ENCODE measurements at places on chromosomes 4 and X. TPM values are rescaled to one million over a fixed set of nuclear protein-coding genes. Genes with fewer than 3 reads are reported as not detected.

Gene VSIG1
- total RNA-seq, result not detected

DNA sequence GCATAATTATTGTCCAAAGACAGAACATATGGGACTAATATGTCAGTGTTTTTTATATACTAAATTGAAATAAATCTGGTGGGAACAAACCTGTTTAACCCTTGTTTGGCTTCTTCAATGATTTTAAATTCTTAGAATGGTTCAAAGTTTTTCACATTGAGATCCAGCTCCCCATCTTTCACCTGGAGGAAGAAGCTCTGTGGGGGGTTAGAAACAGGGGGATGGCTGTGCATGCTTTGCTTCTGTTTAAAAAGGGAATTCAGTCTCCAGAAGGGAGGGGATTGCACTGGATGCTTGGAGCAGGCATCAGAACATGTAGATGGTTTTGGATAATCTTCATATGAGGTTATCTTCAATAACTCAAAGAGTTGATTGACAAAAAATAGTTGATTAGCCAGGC lies 72.1 kb downstream of the GALNT7 start:
- DNase-seq, result no peak

- no peak for DNase-seq
Measured at GRCh38 chrX:106952988-106953387, 32.8 kb downstream of the CLDN2 start.

- no peak for DNase-seq
Measured at GRCh38 chr4:61177367-61177766, 22.8 kb upstream of the ADGRL3 start.

- DNase-seq, result no peak
Measured at GRCh38 chr4:75285837-75286236, 228.4 kb downstream of the RCHY1 start.

DNA sequence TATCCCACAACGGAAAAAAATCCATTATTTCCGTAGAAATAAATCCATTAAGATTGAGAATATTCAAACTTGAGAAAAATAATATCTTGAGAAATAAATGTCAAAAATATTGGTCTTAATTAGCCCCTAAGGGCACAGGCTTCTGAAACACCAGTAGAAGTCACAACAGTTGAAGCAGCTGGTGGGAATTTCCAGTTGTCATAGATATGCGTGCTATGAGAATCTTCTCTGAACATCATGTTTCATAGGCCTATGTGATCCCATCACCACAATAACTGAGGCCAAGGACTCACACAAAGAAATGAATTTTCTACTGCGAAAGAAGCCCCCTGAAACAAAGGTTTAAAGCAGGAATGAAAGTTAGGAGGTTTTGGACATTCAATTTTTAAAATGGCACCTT lies 292.0 kb downstream of the DTHD1 start:
- DNase-seq, result no peak

DNA sequence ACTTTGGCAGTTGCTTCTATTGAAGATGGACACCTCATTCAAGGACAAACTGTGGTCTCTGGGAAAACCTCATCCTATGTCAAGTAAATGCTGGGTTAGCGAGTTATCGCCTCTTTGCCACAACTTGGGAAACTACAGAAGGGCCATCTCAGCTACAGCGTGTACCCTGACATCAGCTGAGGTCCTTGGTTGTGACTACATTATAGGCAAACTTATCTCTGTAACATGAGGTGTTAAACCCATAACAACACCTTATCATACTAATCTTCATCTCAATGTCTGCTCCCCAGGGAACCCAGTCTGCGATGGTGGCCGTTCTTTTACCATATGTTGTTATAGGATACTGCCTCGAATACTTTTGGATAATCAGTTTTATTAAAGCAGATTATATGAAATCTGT lies 1862.7 kb downstream of the STIM2 start:
- no peak for DNase-seq

Gene NEIL3
- total RNA-seq, result 8.4 TPM

- DNase-seq, result no peak
Measured at GRCh38 chr4:1756893-1757779, 35.8 kb downstream of the TACC3 start.

Gene CXCR3
- total RNA-seq, result 0.17 TPM

DNA sequence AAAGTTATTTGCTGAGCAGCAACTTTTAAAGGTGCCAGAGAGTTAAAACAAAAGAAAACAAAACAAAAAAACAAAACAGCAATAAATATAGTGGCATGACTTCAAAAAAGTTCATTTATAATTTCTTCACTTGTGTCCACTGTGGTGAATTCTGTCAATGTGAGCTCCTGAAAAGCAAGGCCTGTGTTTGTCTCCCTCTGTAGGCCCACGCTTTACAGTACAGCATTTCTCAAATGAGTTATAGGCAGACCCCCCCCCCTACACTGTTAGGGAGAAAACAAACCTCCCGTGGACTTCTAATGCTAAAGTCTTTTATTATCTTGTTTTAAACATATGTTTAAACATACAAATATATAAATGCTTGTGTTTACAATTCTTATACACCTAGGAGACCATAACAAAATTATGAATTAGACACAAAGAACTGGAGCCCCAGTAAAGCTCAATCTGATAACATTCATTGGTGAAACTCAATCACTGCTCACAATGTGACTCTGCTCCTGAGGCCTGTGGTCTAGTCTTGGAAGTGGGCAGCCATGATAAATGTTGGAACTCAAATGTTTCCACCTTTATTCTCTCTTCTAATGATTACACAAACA lies 47.0 kb upstream of the SCOC start:
- DNase-seq, result peak; percentile 15

- peak; percentile 32 for DNase-seq
Measured at GRCh38 chr4:118034053-118034785, at the start of gene NDST3. Gene NDST3, plus strand, starts transcription at chr4:118034486. Its CDS starts 19,425 bp downstream, at chr4:118053911.

DNA sequence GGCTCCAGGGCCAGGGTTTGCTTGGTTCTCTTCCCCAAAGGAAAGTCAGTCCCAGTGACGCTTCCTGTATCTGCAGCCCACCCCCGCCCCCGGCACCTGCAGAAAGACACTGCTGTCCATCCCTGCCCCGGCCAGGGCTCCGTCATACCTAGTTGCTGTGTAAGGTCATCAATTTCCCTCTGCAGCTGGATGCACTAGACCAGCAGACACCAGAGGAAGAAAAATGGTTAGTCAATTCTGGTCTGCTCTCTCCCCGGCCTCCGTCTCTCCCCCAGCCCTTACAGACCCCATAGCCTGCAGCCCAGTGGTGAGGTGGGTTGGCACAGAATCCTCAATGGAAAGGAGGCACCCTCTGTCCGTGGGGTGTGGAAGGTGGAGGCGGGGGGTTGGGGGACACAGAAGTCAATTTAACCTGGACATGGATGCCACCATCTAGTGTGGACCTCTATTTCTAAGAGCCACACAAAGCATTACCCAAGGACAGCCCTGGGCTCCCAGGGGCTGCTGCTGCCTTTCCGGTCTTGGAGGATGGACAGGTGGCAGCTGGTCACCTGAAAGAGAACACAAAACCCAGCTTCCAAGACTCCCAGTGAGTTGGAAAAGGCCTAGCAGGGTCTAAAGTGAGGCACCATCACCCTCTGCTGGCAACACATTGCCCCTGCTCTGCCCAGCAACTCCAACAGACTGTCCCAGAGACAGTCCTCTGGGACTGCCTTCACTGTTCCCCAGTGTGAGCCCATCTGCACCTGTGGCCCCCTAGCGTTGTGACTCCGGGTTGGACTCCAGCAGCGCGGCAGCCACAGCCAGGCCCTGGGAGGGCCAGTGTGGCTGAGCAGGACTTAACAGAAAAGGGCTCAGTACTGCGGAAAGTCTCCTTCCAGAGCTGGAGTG lies 40.2 kb upstream of the NHSL2 start:
- DNase-seq, result peak; percentile 27

GRCh38 chrX:139158256-139158655 lies 372.3 kb upstream of the F9 start:
- DNase-seq, result no peak

- no peak for DNase-seq
Measured at GRCh38 chrX:63855896-63856295, 70.9 kb upstream of the ARHGEF9 start.

DNA sequence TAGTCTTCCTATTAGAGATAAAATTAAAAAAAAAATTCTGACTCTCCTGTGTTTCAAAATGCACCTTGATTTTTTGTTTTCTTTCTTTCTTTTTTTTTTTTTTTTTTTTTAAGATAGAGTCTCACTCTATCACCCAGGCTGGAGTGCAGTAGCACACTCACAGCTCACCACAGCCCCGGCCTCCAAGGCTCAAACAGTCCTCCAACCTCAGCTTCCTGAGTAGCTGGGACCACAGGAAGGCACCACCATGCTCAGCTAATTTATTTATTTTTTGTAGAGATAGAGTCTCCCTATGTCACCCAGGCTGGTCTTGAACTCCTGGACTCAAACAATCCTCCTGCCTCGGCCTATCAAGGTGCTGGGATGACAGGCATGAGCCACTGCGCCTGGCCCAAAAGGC lies 41.1 kb upstream of the TMEM184C start:
- DNase-seq, result no peak

DNA sequence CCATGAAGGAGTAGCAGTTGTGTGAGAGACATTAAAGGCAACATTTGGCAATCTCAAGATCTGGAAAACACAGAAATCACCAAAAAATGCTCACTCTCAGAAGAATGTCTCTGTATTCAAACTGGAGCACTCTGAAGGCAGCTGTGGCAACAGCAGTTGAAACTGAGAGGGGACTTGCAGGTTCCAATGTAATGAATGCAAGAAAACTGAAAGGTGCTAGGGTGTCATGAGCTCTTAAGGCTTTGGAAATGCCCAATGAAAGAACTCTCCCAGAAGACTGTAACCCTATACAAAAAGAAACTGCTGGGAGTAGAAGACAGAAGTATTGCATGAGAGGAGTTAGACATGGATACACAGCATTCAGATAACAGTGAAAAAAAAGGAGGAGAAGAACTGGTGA lies 118.2 kb upstream of the HTR2C start:
- no peak for DNase-seq

Gene TASL
- total RNA-seq, result not detected

DNA sequence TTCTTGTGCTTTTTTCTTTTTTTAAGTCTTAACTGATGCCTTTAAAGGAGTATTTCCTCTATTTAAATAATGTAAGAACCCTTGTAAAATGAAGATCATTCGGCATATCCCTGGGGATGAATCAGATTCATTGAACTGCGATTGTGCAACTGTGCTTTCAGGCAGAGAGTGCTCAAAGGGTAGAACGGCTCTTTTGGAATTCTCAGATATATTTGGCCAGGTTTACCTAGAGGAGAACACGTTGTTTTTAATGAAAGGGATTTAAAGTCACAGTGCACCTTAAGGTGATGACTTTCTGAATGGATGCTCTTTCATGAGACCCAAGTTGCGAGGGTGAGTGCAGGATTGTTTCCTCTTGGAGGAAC lies 51.6 kb upstream of the ELOVL6 start:
- no peak for DNase-seq

- DNase-seq, result no peak
Measured at GRCh38 chrX:139506333-139506732, 24.2 kb upstream of the F9 start.

GRCh38 chrX:129661369-129661768 lies 6.6 kb upstream of the APLN start:
- DNase-seq, result no peak

- DNase-seq, result no peak
Measured at GRCh38 chr4:179007755-179008154, 1565.5 kb upstream of the AGA start.

GRCh38 chr4:144592264-144592663 lies 53.7 kb upstream of the HHIP start:
- DNase-seq, result no peak

DNA sequence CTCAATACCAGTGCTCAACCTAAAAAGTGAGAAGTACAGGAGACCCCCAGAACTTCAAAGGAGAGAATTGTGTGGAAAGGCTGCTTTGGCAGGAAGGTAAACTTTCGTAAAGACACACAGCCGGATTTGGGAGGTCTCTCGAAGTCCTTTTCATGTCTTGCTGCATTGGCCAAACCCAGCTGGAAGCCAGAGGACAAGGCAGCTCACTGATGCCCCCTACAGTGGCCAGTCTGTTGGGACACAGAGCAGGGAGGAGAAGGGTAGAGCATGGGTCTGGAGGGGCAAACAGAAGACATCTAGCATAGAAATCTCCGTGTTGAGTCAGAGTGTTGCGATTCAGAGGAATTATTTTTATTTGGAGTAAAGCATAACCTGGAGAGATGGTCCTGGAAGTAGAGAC lies 198.9 kb downstream of the ANK2 start:
- peak; percentile 10 for DNase-seq

- DNase-seq, result no peak
Measured at GRCh38 chr4:44722001-44722400, 4.4 kb downstream of the GNPDA2 start.

Gene PNCK
- not detected for total RNA-seq

DNA sequence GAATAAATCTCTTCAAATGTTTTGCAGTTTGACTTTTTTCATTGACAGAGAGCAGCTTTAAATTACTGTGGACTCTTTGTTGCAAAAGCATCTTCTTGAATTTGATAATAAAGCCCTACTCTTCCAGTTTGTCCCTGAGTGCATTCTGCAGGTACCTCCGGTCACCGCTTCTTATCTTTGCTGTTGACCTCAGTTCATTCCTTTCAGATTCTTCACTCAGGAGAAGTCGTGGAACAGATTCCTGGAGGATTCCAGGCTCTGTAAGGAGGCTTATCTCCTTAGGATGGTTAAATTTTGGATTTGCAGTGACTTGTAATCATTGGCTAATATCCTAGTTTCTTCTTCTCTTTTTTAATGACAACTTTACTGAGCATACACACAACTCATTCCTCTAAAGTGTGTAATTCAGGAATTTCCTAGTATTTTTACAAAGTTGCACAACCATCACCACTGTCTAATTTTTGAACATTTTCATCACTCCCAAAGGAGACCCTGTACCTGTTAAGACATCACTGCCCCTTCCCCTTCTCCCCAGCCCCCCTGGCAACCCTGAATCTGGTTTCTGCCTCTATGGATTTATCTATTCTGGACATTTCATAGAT lies 22.0 kb downstream of the TBL1X start:
- DNase-seq, result no peak

Gene SMR3B
- not detected for total RNA-seq

DNA sequence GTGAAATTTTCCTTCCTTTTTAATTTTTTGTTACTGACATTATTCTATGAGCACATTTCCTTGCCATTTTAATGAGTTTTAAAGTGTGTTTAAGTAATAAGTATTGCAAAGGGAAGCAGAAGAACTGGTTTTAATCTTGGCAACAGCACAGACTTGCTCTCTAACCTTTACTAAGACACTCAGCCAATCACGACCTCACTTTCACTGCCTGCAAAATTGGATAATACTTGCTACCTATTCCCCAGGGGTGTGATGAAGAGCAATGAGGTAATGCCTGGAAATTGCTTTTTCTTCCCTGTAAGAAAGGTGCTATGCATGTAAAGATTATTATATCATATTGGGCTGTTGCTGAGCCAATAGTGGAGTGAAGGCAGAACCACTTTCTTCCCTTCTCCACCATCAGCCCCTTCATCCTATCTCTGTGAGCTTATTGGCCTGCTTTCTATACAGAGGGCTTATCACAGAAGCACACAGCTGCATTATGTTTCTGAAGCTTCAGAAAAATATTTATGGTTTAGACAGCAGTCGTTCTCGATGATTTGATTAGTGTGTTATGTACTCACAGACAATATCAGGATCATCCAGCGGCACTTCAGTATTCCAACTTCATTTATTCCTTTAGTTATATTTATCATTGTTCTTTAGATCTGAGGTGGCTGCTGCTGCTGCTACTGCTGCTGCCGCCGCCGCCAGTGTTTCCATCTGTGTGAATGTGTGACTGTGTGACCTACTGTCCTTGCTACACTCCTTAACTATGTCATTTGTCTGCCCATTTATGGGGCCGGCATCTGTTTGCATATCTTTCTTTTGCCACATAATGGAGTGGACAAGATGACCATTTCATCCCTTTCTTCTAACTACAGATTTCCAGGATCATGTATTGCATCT lies 255.1 kb downstream of the C4orf33 start:
- DNase-seq, result no peak
